ENCODE measurements at places on chromosomes 2 and 18.

DNA sequence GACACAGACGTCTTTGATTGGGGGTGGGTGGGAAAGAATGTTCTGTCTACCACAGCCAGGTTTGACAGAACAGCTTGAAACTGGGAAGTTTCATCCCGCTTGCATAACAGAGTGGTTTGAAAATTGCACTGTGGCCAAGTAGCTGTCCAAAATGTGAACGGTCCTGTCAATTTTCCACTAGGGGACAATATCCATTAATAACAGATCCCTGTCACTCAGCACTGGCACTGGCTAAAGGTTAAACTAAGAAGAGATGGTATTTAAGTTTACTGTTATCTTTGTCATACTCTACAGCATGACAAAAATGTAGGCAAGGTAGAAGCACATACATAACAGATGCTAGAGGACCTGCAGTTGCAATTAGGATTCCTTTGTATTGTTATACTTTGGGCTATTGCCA, 55.6 kb upstream of the ACMSD start:
- no peak for DNase-seq

GRCh38 chr2:223692191-223692947, 90.2 kb upstream of the SCG2 start:
- DNase-seq, result no peak

GRCh38 chr2:27494944-27495554, at the start of gene FNDC4:
Gene FNDC4, minus strand, starts transcription at chr2:27495200. Its CDS starts 521 bp downstream, at chr2:27494679.
- DNase-seq, result no peak

DNA sequence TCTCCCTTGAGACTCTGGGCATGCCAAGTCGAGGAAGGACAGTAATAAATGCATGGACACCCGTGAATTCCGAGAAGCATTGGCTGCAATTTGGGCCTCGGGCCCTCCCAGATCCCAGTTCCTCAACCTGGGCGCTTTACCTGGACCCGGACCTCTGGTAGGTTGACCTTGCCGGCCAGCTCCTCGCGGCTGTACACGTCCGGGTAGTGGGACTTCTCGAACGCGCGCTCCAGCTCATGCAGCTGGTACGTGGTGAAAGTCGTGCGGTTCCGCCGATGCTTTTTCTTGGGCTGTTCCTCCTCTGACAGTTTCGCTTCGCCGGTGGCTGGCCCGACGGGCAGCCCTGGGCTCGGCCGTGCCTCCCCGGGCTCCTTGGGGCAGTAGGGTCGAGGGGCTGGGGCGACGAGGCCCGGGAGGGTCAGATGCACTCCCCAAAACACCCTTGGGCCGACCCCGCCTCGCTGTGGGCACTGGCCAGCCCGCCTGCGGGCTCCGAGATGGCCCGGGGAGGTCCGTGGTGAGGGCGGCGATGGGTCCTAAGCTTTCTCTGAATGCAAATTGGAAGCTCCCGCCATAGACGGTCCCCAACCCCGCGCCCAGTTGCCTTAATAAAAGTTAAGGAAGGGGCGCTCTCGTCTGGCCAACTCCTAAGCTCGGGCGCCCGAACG, 899 bp downstream of the RAX start:
- no peak for DNase-seq

DNA sequence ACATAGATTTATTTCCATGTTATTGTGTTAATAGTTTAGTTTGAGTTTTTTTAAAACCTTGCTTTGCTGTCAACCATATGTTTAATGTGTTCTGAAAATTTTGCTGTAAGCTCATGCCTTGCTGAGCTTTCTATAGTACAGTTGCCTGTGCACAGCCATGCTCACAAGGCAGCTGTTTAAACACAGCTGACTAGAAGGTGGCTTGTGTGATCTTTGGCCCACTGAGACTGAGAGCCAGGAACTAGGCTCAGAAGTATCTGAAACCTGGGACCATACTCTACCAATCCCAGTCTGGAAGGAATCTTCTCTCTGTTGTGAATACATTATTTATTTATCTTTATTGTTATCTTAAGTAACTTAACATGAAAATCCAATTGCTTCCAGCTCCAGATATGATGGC, 350.5 kb downstream of the KIAA1328 start:
- no peak for DNase-seq

DNA sequence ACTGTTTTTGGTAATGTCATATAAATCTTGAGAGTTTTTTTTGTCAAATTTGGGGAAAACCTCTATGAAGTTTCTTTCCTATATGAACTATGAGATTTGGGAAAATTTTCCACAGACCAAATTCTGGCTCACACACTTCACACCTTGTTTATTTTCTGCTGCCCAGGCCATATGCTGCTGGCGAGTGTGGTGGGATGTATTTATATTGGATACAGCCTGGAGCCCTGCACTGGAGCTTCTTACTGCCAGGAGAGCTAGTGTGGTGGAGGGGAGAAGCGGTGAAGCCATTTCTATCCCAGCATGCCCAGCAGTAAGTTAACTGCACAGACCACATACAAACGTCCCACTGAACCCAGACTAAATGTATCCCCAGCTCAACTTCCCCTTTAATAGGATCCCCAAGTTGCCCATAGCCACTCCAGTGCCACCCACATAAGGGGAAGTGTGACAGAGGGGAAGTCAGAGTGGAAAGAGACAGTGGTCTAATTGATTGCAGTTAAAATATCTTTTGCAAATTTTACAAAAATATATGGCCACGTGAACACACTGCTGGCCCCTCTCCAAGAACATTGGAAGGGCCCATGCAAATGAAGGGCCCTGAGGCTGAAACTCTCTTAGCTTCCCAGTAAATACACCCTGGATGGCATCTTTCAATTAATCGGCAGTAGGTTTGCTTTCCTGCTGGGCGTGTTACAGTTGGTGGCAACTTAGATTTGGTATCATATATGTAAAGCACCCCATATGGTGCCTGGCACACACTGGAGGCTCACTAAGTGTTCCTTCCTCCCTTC, 146.6 kb upstream of the ITGA6 start:
- no peak for DNase-seq

- peak; percentile 13 for DNase-seq
Observed at GRCh38 chr2:88671786-88672427, 19.6 kb upstream of the RPIA start.

DNA sequence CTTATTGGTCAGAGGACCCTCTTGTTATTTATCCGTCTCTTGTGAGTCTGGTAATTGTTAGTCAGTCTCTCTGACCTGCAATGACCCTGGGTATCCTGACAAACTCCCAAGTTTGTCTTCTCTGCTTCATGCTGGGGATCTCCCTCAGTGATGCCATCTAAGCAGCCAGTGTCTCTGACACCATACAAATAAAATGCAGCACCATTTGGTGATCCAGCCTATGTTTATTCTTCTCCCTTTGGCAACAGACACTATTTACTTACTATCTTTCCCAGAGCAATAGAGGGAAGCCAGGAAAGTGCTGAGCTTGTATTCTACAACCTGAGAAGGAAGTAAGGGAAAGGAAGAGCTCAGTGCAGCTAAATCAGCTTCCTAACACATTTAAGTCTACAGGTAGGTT, 15.9 kb downstream of the SERPINE2 start:
- DNase-seq, result no peak

All from stimulated activated CD4-positive, alpha-beta T cell treated with anti-CD3 and anti-CD28 coated beads, Interleukin-12 subunit alpha, Interleukin-12 subunit beta, amount 100 ng/mL, for 48 hours (primary cell).